Ecto neural progenitor cell (in vitro differentiated cells): ENCODE measurements at places on chromosomes 3 and 15.

- DNase-seq = no peak
Measured at GRCh38 chr3:86744051-86744450, 246.9 kb downstream of the VGLL3 start.

GRCh38 chr3:106261915-106262683, 393.3 kb upstream of the CBLB start:
- DNase-seq = no peak

DNA sequence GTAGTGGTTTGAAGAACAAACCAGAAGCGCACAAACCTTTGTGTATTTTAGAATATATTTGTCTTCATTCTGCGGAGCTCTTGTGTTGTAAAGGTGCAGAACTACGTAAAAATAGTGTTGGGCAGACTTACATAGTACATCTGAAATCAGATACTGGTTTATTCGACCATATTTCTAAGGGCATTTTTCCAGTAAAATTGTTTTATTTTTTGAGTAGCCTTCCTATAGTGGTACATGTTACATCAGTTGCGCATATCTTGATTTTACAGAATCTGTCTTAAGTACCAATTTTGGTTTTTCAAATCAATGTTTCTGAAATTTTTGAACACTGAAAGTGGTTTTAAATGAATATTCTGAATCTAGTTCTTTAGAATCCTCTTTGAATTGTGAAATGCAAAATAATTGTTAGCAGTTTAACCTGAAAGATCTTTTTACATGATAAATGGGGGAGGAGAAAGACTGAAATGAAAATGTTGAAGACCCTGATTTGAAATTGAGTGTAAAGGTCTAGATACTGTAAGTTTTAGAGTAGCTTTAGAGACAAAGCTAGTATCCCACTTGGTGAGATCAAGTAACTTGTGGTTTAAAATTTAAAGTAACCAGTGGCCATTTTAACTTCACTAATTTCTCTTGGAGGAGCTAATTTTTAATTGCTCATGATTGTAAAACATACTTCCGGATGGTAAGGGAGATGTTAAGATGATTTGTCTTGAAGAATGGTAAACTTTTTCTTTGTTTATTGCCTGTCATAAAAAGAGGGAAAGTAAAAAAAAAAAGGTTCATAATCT, 15.5 kb upstream of the CHD2 start:
- no peak for DNase-seq

- DNase-seq = no peak
Measured at GRCh38 chr3:29152379-29152778, 128.5 kb upstream of the RBMS3 start.

- no peak for DNase-seq
Measured at GRCh38 chr15:48433226-48433886, 102.1 kb downstream of the DUT start.

DNA sequence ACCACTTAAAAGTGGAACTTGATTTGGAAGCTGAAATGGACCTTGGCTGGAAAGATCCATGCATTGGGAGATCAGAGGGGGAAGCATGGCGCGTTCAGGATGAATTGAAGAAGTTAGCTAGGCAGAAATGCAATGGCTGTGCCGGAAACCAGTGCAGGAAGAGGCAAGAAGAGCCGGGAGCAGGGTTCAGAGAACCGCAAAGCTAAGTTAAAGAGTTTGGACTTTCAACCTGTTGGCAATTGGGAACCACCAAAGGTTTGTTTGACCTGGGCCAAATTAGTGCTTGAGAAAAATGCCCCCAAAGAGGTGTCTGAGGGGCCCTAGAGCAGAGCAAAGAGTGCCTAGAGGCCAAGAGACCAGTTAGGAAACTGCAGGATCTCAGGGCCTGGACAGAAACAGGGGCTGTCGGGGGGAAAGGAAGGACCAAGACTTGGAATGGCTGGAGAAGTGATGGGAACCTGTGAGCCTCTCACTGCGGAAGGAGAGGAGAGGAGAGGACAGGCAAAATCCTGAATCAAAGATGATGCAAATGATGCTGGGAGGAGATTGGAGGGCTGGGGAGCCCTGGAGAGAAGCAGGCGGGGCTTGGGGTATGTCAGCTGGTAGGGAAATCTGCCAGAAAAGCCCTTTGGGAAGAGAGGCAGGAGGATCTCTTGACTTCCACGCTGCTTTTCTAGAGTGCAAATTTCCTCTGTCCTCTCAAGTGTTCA, 49.3 kb downstream of the FAM174B start:
- no peak for DNase-seq

- no peak for DNase-seq
Measured at GRCh38 chr3:67540198-67540894, 114.1 kb downstream of the SUCLG2 start.

GRCh38 chr3:67497746-67498145, 156.7 kb downstream of the SUCLG2 start:
- no peak for DNase-seq

- DNase-seq = no peak
Measured at GRCh38 chr15:49327927-49328326, 95.1 kb upstream of the FGF7 start.

DNA sequence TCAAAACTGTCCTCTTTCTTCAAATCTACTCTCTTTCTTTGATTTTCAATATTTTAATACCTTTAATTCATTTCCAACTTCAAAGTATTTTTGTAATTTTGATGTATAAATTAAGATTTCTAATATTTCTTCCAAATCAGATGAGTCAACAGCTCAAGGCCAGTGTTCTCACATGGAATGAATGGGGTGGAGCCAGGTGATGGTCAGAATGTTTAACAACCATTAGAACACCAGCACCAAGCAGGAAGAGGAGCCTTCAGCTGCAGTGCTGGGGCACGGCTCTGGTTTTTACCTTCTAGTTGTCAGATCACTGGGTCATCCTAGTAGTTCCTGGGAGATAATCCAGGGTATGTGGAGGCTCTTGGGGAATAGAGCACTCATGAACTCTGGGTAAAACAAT, 494.5 kb upstream of the PDZRN3 start:
- DNase-seq = no peak
